ENCODE measurements at places on chromosomes 5 and 9. TPM values are rescaled to one million over a fixed set of nuclear protein-coding genes. Genes with fewer than 3 reads are reported as not detected.
A peak's percentile ranks its signal among the peaks of the same experiment; 100 is the strongest.

GRCh38 chr9:108474356-108474755, 381.4 kb downstream of the ACTL7B start:
- DNase-seq = no peak

GRCh38 chr5:61953913-61954312, 352.1 kb upstream of the KIF2A start:
- DNase-seq = no peak

IFNA4 gene
- total RNA-seq = not detected

TCF7 gene
- total RNA-seq = 1.1 TPM

ADGRV1 gene
- total RNA-seq = 0.18 TPM

DNA sequence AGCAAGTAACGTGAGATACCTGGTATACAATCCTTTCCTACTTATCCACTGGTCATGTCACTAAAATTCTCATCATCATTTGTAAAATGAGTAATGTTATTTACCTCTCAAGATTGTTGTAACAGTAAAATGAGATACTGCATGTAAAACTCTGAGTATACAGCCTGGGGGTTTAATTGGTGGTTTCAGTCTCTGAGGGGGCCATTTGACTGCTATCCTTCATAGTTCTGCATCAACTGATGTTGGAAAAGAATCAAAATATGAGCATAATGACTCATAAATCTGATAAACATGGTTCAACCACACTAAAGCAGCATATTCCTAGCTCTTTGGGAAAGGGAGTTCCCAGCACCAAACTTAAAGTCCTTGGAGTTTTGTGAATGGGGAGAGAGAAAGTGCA, 181.0 kb upstream of the GHR start:
- DNase-seq = no peak

DNA sequence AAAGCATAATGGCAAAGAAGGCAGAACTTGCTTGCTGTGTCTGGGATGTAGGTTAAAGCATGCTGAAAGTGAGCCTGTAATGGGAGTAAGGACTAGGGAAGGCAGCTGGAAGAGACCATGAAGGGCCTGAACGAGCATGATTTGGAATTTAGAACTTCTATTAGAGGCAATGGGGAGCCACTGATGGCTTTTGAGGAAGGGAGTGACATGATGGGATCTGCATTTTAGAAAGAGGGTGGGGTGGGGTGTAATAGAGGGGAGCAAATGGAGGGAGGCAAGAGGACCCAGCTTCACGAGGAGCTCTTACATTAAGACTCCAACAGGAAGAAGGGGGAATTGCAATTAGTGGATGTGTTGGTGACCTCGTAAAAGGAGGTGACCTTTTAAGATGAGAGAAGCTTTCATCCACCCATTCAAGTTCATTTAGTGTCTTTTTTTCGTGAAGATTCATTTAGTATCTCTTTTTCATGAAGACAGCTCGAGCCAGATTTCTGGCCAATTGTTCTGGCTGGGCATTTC, 13.6 kb upstream of the GABRP start:
- no peak for DNase-seq

SPINK1 gene
- total RNA-seq = not detected

- no peak for DNase-seq
Observed at GRCh38 chr5:145072889-145073288, 762.3 kb downstream of the PRELID2 start.

CA9 gene
- 1.5 TPM for total RNA-seq

- DNase-seq = no peak
Observed at GRCh38 chr5:111627862-111628261, 115.5 kb upstream of the STARD4 start.

RNF183 gene
- total RNA-seq = not detected

- no peak for DNase-seq
Observed at GRCh38 chr9:132730054-132731033, 60.1 kb downstream of the GTF3C4 start.

GRCh38 chr9:86586144-86586494, 231.9 kb upstream of the TUT7 start:
- DNase-seq = no peak

DNA sequence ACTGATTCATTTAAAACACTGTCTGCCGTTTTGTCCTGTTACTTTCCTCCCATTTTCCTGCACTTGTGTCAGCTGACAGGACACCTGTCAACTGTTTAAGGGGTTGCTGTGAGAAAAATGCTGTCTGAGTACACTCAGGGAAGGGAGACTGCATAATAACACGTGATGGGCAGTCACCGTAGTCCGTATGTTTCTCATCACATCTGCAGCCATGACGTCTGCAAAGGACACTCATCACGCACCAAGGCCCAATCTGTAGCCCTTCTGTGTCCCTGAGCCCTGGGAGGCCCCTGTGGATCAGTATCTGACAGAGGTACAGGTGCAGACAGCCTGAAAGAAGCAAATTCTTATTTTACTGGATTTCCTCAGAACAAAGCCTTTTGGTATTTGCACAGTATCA, 396.3 kb downstream of the YTHDC2 start:
- DNase-seq = no peak

NEURL1B gene
- total RNA-seq = 2.5 TPM

DNA sequence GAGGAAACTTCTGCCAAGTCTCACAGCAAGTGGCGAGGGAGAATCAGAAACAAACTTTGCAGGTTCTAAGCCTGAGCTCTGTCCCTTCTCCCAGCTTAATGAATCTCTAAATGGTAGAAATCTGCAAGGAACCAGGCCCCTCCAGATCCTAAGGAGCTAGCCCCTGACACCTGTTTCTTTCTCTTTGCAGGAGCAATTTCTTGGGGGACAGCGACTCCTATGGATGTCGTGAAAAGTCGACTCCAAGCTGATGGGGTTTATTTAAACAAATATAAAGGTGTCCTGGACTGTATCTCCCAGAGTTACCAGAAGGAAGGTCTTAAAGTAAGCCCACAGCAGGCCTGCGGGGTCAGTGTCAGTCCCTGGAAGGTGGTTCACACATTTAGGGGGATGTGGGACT, 21.8 kb downstream of the IL9 start:
- no peak for DNase-seq

DNA sequence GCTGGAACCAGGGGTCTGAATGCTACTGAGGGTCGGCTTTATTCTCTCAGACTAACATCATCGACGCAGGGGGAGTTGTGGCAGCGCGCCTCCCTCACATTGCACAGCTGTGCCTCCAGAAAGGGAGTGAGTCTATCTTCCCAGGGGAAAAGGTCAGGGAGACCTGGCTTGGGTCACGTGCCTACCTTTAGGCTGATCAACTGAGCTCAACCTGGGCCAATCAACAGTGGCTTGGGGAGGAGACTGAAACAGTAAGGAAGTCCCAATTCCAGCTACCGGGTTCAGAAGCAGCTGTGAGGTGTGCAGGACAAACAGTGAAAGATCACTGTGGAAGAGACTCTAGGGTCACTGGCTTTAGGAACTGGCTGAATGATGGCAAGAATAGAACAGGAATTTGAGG, 14.3 kb downstream of the SNX30 start:
- DNase-seq = no peak

IFNB1 gene
- not detected for total RNA-seq

DNA sequence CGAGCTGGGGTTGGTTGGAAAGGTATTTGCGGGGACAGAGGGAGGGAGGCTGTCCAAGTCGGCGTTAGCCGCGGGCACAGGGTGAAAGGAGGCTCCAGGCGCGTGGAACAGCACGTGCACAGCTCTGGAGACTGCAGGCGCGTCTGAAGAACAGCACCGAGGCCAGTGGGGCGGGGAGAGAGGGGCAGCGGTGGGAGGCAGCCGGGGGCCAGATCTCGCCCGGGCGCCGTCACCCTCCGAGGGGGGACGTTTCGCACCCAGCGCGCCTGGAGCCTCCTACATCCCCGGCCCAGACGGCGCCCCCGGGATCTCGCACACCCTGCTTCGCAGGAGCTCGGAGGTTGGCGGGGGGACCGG, 79.6 kb downstream of the NTNG2 start:
- DNase-seq = no peak

- peak; percentile 30 for DNase-seq
Observed at GRCh38 chr5:137617528-137618205, 118.2 kb downstream of the KLHL3 start.

DNA sequence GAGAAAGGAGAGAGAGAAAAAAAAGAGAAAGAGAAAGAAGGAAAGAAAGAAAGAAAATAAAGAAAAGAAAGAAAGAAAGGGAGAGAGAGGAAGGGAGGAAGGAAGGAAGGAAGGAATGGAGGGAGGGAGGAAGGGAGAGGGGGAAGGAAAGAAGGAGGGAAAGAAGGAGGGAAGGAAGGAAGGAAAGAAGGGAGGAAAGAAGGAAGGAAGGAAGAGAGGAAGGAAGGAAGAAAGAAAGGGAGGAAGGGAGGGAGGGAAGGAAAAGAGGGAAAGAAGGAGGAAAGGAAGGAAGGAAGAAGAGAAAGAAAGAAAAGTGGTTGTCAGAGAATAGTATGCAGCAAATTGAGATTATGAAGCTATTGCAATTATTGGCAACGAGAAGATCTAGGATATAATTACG, 49.9 kb upstream of the NIPBL start:
- no peak for DNase-seq

DNA sequence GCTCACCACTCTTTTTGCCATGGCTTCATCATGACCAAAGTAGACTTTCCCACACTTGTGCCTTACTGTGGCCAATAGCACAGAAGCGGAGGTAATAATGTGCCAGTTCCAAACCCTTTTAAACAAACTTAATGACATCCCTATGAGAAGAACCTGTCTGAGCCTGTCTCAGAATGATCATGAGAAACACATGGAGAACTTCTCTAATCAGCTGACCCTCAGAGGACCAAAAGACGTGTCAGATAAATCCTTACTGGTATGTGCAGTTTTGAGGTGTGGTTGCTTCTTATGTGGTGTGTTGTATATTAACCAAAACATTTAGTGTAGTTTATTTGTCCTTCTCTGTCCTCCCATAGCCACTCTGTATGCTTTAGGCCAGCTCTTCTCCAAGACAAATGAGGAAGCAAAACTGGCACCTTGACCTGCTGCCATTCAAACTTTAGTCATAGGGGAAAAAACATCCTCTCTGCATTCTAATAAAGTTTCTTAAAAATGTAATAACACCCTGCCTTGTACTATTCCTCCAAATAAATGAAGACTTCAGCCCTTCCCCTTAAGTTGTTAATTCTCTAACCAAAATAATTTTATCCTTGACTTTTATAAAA, 168.9 kb downstream of the MUSK start:
- DNase-seq = no peak

KCNV2 gene
- total RNA-seq = not detected

GRCh38 chr5:27158171-27158570, 119.8 kb upstream of the CDH9 start:
- no peak for DNase-seq

- DNase-seq = no peak
Observed at GRCh38 chr5:43837996-43838395, 235.0 kb downstream of the NNT start.

GRCh38 chr9:14231196-14231990, 82.5 kb downstream of the NFIB start:
- no peak for DNase-seq

DNA sequence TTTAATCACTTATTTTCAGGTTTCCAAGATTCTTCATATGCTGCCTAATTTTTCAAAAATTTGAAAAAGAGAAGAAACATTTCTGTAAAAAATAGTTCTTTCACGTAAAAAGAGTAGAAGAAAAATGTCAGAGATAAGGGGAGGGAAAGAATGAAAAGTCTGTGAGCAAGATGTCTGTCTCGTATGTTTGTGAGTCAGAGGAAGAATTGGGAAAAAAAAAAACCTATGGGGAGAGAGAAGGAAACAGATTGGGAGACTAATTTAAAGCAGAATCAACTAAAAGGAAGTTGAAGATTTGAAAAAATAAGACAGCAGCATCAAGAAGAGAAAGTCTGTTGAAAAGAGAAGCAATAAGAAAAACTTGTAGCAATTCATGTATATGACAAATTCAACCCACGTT, 456.3 kb downstream of the HINT1 start:
- DNase-seq = no peak

Measured in fibroblast of the aortic adventitia (primary cell).